ENCODE measurements at places on chromosomes 6 and 20.

DNA sequence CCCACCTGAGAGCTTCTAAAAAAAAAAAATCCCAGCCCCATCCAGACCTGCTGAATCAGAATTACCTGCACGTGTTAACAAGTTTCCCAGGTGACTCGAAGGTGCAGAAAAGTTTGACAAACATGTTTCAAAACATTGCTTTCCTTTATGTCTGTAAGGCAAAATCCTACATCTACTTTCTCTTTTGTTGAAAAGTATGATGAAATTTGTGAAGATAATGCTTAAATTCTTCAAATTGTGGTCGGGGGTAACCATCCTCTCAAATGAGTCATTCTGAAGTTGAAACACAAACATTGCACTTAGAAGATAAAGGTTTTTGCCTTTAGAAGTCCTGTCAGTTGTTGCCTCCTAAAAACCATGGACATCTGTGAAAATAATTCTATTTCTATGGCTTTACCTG is 429.7 kb downstream of the EPHA7 start:
- DNase-seq, result no peak

DNA sequence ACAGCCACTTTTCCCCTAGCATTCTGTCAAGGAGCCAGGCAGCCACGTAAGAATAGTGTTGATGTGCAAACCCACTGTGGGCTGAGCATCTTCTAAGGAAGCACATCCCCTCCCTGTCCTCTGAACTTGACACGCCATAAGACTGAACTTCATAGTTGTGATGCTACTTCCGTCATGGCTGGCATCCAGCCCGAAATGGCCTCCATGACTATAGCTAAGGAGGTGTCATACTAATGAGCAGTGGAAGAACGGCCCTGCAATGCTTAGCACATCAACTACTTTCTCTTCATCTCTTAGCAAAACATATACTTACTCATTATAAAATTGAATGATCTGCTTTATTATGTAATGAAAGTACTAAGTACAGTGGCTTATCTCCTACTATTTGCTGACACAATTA is 110.2 kb downstream of the GJA10 start:
- no peak for DNase-seq

GRCh38 chr6:39411465-39411864 is 89.0 kb upstream of the KCNK16 start:
- no peak for DNase-seq

- no peak for DNase-seq
Measured at GRCh38 chr6:38554700-38555413, 84.9 kb downstream of the BTBD9 start.
